GM20000 (cell line): ENCODE measurements at places on chromosomes 1 and 21.

DNA sequence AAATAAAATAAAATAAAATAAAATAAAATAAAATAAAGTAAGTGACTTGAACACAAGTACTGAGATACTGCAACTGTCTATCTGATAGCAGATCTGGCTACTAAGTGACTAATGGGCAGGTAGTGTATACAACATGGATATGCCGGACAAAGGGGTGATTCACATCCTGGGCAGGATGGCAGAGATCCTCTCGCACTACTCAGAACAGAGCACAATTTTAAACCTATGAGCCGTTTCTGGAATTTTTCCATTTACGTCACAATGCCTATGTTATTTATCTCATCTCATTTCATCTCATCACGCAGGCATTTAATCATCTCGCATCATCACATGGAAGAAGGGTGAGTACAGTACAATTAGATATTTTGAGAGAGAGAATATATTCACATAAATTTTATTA, 233.3 kb upstream of the COA6 start:
- no peak for DNase-seq

DNA sequence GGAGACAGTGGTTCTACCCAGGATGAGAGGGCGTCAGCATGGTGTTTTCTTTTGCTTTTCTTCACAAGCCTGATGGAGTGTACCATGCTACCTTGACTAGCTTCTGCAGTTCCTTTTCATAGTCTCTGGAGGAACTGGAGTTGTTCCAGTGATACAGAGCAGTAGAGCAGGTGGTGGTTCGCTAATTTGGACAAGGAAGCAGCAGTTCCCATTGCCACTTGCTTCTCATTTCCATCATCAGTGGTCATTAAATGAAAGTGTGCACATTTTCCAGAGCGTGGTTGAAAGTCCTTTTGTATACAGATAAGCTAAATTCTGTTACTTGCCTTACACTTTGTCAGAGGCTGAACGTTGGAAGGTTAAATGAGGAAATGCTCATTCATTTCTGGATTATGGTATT, 182.3 kb downstream of the C1orf21 start:
- DNase-seq: no peak

DNA sequence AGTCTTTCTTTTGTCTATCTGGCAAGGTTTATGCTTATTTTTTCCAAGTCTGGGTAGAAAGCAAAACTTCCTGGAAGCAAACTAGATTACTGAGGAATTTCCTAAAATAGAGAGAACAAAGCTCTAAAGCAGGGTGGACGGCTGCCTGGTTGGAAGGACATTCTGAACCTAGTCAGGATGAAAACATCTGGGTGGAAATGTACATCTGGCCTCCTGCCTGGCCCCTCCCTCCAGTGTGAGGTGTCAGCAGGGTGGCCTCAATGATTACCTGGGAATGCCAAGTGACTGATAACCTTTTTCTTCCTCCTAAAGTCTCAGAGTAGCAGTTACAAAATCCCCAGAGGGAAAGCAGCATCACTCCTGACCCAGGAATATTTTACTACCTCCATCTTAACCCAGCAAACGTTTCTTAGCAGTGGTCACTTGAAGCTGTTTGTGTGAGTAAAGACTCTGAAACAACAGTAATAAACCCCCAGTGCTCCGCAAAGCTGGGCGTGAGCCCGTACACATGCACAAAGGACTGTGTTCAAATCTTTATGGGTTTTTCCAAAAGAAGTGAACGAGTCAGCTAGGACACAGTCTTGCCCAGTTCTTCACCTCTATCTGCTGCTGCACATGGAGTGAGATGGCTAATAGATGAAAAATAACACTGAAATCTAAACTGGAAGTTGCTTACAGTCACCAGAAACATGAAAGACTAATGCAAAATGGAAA, 18.9 kb downstream of the ANGPTL7 start:
- no peak for DNase-seq

- DNase-seq: no peak
Measured at GRCh38 chr1:63782982-63783381, 9.2 kb downstream of the ROR1 start.

- DNase-seq: no peak
Measured at GRCh38 chr1:203954788-203955552, 93.6 kb downstream of the SNRPE start.

DNA sequence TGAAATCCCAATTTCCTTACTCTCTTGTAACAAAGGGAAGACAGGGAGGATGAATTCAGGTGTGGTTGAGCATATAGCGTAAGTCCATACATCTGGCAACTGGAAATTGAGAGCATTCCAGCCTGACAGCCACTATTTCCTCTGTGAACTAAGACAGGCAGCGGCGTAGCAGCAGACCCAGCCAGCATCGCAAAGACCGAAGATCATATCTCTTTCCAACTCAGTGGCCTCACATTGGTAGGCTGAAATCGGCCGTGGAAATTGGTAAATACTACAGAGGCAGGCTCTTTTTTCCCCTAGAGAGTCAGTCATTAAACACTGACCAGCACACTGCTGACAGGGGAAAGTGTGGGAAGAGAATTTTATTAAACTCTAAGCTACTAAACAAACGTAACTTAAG, 43.4 kb downstream of the TARBP1 start:
- no peak for DNase-seq

DNA sequence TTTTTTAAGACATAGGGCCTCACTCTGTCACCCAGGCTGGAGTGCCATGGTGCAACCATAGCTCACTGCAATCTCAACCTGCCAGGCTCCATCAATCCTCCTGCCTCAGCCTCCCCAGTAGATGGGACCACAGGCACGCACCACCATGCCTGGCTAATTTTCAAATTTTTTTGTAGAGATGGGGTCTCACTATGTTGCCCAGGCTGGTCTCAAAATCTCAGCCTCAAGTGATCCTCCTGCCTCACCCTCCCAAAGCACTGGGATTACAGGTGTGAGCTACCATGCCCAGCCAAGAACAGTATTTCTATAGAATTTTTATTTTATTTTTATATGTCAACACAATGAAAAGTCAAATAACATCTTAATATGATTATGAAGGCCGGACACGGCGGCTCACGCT, 10.9 kb downstream of the GNB1 start:
- no peak for DNase-seq

- no peak for DNase-seq
Measured at GRCh38 chr21:39110431-39110830, 72.8 kb downstream of the PSMG1 start.

DNA sequence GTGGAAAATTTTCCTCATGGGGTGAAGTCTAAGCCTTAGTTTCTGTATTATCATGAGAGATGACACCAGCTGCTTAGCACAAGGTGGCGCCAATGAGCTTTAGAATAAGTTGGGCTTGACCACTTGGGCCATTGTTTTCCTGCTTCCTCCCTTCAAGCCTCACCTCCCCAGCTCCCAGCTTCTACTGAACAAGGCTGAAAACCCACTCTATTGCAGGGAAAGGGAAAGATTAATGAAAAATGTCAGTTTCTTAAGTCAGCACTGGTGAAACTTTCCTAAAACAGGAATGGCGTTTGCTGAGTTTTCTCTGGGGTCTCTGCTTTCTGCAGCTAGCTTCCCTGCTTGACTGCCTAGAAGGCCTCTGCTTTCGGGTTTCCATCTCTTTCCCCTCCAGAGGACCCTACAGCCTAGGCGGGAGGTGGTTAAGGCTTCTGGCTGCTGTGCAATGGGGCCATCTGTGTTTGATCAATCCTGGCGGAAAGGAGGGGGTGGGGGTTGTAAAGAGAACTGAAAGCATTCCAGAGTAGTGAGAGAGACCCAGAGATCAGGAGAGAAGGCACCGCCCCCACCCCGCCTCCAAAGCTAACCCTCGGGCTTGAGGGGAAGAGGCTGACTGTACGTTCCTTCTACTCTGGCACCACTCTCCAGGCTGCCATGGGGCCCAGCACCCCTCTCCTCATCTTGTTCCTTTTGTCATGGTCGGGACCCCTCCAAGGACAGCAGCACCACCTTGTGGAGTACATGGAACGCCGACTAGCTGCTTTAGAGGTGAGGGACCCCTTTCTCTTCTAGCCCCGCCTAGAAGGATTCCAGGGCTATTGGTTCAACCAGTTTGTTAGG, at the start of gene OLFML3:
OLFML3 (plus strand) TSS at position 612 of the 840 bp plus-strand sequence; CDS start at position 655, 43 bp downstream.
- peak; percentile 60 for DNase-seq

DNA sequence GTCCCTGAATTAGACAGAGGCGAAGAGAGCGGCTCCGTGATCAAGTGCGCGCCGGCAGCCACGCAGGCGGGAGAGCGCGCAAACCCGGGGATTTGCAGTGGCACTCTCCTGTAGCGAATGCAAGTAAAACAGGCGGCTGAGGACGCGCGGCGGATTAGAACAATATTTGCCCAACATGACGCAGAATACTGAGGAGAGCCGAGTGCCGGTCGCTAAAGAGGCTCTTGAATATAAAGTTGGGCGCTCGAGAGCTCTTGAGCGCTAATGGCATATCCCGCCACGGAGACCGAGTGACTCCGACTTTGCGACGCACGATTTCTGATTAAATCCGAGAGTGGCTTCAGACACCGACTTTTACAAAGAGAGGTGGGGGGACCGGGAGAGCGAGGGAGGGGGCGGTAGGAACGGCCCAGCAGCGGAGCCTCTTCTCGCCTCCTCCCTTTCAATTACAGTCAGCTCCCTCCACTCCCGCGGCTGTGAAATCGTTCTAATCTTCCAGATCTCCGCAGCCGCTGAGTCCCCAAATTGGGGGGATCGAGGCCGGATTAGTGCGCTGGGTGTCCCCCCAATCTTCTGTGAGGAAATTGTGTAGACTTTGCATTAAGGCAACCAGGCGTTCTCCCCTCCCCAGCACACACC, 2.3 kb downstream of the PAX7 start:
- no peak for DNase-seq

GRCh38 chr21:45482899-45483821, 59.1 kb downstream of the SLC19A1 start:
- no peak for DNase-seq

GRCh38 chr21:45260191-45260825, 27.4 kb downstream of the POFUT2 start:
- DNase-seq: no peak

DNA sequence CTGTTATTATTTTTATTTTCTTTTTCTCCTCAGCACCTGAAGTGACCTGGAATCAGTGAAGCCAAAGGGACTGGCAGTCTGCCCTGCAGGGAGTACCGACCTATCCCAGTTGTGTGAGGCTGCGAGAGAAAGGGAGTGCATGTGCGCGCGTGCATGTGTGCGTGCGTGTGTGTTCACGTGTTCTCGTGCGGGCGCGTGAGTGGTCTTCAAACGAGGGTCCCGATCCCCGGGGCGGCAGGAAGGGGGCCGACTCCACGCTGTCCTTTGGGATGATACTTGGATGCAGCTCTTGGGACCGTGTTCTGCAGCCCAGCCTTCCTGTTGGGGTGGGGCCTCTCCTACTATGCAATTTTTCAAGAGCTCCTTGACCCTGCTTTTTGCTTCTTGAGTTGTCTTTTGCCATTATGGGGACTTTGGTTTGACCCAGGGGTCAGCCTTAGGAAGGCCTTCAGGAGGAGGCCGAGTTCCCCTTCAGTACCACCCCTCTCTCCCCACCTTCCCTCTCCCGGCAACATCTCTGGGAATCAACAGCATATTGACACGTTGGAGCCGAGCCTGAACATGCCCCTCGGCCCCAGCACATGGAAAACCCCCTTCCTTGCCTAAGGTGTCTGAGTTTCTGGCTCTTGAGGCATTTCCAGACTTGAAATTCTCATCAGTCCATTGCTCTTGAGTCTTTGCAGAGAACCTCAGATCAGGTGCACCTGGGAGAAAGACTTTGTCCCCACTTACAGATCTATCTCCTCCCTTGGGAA, 123.3 kb downstream of the PRDM2 start:
- DNase-seq: no peak

- no peak for DNase-seq
Measured at GRCh38 chr1:205258261-205258691, 30.5 kb downstream of the TMCC2 start.

DNA sequence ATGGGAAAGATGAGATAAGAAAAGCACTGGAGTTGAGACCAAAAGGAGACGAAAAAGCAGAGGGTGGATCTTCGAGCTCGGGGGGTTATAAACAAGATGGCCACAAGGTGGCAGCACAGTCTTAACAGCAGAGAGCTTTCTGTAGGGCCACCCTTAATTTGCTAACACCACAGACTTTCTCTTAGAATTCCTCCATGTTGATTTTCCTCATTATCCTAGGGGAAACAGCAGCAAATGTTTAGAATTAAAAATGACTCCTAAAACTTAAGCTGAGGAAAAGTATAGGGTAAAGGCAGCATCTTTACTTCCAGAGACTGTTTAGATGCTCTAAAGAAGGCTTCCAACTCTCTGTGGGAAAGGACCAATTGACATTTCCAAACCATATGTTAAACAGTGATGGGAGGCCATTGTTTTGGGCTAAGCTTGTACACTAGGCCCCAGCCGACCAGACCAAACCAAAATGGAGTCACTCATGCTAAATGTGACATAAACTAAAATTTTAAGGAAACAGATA, 2.5 kb upstream of the APOBEC4 start:
- DNase-seq: peak; percentile 67

- no peak for DNase-seq
Measured at GRCh38 chr1:8134546-8135235, 108.6 kb upstream of the ERRFI1 start.
